ENCODE measurements at places on chromosomes 16 and 17.

GRCh38 chr16:65201511-65201910 is 79.6 kb upstream of the CDH11 start:
- DNase-seq: no peak

GRCh38 chr16:65125871-65126270 is 4.0 kb upstream of the CDH11 start:
- DNase-seq: no peak

DNA sequence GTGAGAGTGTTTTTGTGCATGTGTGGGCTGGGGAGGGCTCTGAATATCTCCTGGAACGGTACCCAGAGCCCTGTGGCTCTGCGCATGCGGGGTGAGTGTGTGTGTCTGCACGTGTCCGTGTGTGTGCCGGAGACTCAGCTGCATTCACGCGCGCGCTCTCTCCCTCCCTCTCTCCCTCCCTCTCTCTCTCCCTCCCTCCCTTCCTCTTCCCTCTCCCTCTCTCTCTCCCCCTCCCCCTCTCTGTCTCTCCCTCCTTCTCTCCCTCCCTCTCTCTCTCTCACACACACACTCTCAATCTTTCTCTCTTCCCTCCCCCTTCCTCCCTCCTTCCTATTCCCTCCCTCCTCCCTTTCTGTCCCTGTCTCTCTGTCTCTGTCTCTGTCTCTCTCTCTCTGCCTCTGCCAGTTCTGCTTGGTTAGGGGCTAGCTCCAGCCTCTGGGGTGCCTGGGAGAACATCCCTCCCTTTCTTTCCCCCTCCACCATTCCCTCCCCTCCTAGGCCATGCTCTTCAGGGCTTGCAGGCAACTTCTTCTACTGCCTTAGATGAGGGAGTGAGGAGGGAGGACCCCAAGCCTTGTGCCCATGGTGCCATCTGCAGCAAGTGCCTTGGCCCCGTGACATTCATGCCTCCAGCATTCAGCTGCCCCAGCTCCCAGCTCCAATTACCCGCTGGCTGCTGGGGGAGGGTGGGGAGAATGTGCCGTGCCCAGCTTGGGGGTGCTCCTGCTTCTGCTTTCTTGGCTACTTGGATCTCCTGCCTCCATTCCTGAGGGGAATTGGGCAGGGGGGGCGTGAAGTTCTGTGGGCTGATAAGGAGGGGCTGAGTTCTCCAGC is 6.4 kb downstream of the THRA start:
- peak; percentile 83 for DNase-seq

- no peak for DNase-seq
Observed at GRCh38 chr17:40326014-40326831, 17.2 kb downstream of the RARA start.

DNA sequence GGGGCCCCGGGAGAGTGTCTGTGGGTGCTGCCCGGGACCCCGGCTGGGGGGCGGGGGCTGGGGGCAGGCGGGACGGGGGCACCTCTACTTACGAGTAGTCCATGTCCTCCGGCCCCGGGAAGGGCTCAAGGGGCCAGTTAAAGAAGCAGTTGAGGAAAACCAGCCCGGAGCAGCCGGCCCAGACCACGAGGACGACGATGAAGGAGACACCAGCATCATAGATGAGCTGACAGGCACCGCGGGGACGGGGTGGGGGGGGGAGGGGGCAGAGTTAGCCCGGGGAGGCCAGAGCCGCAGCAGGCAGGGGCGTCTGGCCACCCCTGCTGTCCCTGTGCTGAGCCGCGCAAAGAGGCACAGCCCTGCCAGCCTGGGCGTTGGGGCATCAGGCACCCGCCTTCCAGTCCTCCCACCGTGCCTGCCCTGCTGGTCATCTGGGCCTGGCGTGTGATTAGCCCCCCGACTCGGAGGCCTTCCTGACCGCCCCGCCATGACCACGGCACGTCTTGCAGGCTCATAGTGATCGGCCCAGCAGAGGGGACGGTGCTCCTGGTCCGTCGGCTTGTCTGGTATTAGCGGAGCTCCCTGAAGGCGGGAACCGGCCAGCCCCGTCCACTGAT is 29.0 kb upstream of the PITPNA start:
- DNase-seq: no peak

All from AG08396 (cell line).